Astrocyte of the spinal cord (primary cell): ENCODE measurements at places on chromosomes 7 and 10.
A peak's percentile ranks its signal among the peaks of the same experiment; 100 is the strongest.

DNA sequence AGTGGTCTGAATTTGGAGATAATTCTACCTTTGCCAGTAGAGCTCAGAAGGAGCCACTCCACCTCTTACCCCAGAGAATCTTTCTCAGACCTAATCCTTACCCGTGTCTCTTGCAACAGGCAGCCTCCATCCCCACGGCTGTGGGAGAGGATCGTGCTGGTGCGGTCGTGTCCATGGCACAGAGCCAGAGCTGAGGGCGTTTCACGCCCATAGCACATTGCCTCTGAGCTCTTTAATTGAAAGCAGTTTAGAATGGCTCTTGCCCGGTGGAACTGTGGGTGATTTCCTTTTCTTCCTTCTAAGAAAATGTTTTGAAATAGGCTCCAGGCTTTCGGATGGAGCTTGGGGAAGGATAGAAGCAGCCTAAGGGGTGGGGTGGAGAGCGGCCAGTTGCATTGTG is 41.5 kb downstream of the PRF1 start:
- peak; percentile 31 for DNase-seq

GRCh38 chr7:122544463-122544862 is 154.5 kb downstream of the RNF133 start:
- DNase-seq, result no peak

GRCh38 chr7:95897557-95898251 is 125.3 kb downstream of the DYNC1I1 start:
- DNase-seq, result no peak

GRCh38 chr10:14311206-14311957 is 19.3 kb downstream of the FRMD4A start:
- no peak for DNase-seq

DNA sequence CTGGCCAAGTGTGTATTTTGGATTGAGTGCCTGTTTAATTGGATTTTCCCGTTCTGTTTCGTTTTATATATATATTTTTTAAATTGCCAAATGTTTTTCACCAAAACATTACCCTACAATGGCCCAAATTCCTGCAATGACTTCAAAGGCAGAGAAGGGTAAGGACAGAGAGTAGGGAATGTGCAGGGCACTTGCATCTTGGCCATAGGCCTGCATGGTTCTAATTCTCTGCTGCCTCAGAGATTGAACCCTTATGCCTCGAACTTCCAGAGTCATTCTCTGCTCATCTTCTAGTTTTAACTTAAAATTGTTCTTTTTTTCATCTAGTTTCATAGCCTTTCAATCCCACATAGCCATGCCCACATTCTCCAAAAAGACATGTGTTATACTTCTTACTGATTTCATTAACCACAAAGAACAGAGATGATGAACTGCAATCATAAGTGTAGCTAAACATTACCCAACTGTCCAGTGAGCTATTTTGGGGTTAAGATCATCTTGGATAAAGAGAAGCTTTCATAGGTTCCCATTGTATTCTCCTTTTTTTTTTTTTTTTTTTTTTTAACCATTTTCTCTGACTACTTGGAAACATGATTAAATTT is 177.6 kb downstream of the PLXDC2 start:
- no peak for DNase-seq

DNA sequence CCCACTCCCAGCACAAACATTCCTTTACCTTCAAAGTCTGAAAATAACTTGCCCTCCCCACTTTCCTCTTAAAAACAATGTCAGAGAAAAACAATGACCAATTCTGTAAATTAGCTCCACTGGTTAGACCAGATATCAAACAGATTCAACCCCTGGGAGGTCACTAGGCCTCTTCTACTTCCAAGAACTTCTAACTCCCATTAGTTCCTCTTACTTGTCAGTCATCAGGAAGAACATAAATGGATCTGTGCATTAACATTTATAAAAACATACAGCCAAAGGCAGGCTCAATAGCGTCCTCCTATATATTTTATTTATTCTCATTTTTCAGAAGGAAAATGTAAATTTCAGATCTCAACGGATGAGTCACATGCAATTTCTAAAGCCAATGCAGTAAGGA is 2.2 kb downstream of the ELAPOR2 start:
- DNase-seq, result no peak
